Type B pancreatic cell (in vitro differentiated cells): ENCODE measurements at places on chromosomes 6 and 20. TPM values are rescaled to one million over a fixed set of nuclear protein-coding genes. Genes with fewer than 3 reads are reported as not detected.

GRCh38 chr20:2312876-2313275 lies 17.1 kb downstream of the TGM3 start:
- no peak for DNase-seq

GRCh38 chr20:36792422-36792821 lies 18.9 kb upstream of the DSN1 start:
- no peak for DNase-seq

DNA sequence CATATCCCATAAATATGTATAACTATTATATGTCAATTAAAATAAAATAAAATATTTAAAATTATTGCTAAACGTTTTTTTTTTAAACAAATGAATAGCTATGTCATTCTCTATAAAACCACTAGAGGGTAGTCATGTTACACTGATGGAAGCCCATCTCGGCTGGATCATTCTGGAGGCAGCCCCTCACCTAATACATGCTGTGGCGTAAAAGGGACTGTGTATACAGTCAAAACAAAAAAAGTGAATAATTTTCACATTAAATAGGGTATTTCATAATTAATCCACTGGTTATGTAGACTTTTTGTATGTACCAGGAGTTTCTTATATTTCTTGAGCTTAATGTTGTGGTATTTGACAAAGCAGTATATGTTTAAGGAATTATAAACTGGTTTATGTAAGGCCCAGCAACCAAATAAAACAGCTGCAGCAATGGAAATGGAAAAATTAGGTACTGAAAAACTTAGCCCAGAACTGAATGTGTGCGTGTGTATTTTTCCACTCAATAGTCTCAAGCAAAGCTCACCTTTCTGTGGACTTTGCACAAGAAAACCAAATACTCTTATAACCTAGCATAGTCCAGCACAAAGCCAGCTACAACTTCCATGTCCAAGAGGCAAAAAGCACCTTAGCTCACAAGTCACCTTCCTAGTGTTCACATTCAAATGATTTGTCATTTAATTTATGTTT lies 81.7 kb downstream of the COL9A1 start:
- DNase-seq = no peak

- no peak for DNase-seq
Observed at GRCh38 chr20:59777814-59778575, 155.4 kb downstream of the SYCP2 start.

DNA sequence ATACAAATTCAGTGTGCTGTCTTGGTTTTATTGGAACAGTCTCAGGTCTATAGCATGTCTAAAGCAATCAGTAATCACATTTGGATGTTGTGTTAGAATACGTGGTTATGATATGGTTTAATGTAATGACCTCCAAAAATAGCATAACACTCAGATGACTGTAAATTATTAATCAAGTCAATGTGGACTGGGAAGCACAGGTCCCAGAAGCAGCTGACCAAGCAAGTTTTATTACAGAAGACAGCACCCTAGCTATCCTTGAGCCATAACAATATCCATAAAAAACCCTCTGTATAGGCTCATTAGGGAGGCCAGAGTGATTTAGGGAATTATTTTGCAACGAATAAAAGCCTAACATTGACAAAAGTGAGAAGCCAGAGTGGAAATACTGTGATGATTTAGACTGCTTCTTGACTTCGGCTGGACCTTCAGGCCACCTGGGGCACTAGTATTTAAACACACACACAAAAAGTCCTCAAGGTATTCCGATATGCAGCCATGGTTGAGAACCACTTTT lies 66.9 kb downstream of the RSPH3 start:
- no peak for DNase-seq

GRCh38 chr6:39829331-39829730 lies 37.2 kb downstream of the DAAM2 start:
- DNase-seq = no peak

DNA sequence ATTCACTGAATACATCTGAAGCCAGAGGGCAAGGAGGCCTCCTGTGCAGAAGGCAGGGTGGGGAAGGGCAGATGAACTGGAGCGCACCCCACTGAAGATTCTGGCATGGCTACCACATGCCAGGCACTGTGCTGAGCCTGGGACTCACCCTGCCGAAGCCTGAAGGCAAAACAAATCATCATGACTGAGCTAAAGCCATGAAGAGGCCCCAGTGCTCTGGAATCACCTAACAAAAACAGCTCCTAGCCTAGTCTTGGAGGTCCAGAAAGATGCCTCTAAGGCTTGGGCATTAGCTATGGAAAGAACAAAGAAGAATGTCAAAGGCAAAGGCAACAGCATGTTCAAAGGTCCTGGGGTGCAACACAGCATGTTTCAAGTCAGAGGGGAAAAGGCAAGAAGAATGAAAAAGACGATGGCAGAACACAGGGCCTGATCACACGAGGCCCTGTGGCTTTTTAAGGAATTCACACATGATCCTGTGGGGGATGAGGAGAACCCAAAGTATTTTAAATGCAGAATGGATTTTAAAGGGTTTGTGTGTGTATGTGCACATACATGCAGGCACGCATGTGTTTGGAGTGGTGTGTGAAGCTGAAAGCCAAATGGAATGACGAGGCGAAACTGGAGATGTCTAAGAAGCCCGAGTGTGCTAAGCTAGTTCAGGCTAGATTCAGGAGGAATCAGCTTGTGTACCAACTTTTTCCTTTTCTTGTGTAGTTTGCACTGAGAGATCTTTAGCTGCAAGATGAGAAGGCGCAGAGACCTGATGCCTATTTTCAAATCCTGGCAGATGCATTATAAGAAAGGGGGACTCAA lies 261.4 kb downstream of the ZNF217 start:
- DNase-seq = no peak

DNA sequence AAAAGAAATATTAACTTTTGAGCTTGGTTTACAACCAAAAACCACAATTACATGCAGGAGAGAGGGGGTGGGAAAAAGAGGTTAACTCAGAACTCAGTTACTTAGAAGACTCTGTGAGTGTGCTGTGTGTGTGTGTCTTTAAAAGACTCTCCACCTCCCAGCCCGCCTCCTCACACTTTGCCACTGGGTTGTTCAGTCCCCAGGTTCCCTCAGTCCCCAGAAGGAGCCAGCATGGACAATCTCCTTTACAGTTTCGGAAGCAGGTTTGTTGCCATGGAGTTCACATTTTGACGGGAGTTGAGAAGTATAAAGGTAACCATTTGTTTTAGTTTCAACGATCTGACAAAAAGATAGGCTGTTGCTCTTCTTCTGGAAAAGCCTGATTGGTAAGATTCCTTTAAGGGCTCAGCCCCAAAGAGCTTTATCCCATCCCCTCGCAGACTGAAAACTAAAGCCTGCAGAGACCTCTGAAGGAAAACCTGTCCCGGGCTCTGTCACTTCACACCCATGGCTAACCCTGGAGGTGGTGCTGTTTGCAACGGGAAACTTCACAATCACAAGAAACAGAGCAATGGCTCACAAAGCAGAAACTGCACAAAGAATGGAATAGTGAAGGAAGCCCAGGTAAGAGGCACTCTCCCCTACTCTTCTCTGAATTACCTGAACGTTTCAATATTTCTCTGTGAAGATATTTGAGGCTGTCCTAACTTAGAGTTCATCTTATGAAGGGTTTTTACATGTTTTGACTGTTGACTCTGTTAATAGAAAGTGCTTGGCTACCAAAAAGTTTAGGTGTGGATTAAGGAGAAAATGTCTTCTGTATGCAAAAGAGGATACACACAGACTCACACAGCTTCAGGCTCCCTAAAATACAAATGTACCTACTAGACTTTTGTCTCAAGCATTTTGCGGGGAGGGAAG lies at the start of gene SPTLC3:
Gene SPTLC3, plus strand, starts transcription at position 212 of the 921 bp plus-strand sequence. Its CDS starts 296 bp downstream, at position 508.
- no peak for DNase-seq

DNA sequence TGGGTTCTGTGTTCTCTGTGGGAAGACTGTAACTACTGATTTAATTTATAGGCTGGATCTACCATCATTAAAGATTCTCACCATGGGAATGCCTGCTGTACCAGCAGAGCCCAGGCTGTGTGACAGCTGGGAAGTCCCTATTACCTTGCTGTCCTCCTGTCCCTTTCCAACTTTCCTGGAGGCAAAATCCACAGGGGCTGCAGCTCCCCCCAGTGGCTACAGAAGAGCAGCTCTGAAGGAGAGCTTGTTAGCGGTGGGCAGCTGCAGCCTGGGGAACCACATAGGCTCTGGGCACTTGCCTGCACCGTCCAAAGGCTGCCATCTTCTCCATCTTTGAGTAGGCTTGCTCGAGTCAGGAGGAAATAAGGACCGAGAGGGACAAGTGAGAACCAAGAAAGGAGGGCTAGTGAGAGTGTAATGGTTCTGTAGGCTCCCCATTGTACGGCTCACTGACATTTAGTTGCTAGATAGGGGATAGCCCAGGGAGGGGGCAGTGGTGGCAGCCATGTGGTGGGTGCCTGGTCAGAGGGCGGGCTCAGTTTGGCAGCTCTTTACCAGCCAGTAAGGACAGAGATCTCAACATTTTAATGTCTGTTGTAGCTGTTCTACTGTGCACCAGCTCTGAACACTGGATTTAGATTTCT lies 155.1 kb upstream of the MLIP start:
- no peak for DNase-seq

DNA sequence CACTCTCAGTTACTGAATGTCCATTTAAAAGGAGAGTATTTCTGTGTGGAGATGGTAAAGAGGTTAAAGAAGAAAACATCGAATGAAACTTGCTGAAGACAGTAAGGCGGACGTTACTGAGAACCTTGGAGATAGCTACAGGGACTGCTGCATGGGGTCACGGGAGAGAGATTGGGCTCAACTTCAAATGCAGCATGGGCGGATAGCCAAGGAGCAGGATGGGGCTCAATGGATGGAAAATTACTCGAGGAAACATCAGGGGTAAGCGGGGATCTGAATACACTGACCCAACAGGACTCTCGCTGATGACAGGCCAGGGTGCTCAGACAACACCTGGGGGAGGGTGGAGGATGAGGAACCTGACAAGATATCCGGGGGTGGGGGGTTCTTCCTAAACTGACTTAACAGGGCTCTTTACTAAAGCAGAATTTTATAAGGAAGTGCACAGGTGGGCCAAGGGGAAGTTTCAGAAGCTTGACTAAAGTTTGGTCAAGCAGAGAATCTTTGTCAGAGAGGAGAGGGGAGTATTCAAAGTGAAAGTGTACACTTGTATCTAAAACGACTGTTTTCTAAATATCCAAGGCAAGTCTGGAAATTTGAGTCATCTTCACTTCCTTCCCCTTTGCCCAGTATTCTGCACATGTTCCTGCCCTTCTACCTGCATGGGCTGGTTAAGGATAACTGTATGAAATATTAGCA lies 22.8 kb downstream of the ECT2L start:
- DNase-seq = no peak

GRCh38 chr6:111530218-111530617 lies 47.2 kb upstream of the REV3L start:
- no peak for DNase-seq

GRCh38 chr6:12844284-12845223 lies 128.0 kb downstream of the PHACTR1 start:
- DNase-seq = no peak

GRCh38 chr6:36076178-36077063 lies 48.8 kb downstream of the MAPK14 start:
- no peak for DNase-seq

GRCh38 chr20:11522366-11522741 lies 395.3 kb upstream of the BTBD3 start:
- DNase-seq = no peak

- no peak for DNase-seq
Observed at GRCh38 chr6:25995507-25995906, 32.9 kb downstream of the TRIM38 start.

- DNase-seq = no peak
Observed at GRCh38 chr6:109325400-109325801, 56.9 kb downstream of the CD164 start.

DNA sequence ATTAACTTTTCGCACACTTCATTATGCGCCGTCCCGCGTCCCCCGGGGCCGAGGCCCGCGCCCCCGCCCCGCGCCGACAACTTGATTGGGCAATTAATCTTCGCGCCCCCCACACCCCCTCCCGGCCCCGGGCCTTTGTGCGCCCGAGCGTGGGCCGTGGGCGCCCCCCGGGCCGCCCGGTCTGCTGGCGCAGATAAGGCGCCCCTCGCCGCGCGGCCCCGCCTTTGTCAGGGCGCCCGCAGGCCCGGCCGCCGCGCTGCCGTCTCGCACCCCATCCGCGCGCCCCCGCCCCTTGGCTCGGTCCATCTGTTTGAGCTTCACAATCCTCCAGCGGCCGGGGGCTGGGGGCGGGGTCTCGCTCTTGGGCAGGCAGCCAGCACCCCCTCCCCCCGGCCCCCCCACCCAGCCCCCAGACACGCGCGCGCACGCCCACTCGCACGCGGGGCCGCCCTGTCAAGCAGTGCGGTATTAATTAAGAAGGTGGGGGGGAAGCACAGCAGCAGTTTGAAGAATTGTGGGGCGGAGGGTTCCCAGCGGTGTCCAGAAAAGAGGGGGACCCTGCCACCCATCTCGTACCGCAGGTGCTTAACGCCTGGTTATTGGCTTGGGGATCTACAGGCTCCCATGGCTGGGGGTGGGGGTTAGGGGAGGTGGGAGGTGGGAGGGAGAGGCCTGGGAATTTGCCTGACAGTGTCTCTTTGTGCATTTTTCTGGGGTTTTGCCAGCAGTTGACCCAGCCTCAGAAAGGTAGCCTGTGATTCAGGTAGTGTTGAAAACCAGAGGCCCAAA lies 34.6 kb upstream of the SCRT2 start:
- no peak for DNase-seq

GRCh38 chr6:158249340-158249836 lies 62.9 kb upstream of the TULP4 start:
- no peak for DNase-seq

GRCh38 chr6:132147530-132148011 lies 196.4 kb upstream of the CCN2 start:
- DNase-seq = no peak

- DNase-seq = no peak
Observed at GRCh38 chr6:11386323-11386722, 151.2 kb upstream of the TMEM170B start.

GRCh38 chr6:155693573-155694418 lies 238.2 kb upstream of the NOX3 start:
- no peak for DNase-seq

GRCh38 chr20:17635332-17636244 lies 46.5 kb downstream of the RRBP1 start:
- DNase-seq = no peak

- DNase-seq = peak; percentile 73
Observed at GRCh38 chr6:20403766-20404640, 2.3 kb downstream of the E2F3 start.

DNA sequence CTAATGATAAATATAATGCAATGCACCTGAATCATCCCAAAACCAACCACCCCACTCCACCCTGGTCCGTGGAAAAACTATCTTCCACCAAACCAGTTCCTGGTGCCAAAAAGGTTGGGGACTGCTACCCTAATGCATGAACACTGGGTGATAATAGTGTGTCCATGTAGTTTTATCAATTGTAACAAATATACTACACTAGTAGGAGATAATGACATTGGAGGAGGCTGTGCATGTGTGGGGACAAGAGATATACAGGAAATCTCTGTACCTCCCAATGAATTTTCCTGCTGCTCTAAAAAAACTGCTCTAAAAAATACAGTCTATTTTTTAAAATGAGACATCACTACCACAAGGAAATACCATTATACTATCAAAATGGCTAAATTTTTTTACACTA lies 20.5 kb downstream of the CEP85L start:
- DNase-seq = no peak

Gene SYNJ2
- 17.0 and 31.2 TPM in 2 replicates for total RNA-seq

Gene DACT2
- 7.6 and 17.4 TPM in 2 replicates for total RNA-seq

Gene SPAG4
- total RNA-seq = 1.6 and 2.4 TPM in 2 replicates

Gene PHF20
- 33.4 and 37.6 TPM in 2 replicates for total RNA-seq

Gene ZNF311
- total RNA-seq = 0.68 and 2.2 TPM in 2 replicates

Gene PSORS1C1
- not detected in 2 replicates for total RNA-seq

Gene IDH3B
- total RNA-seq = 85.6 and 101 TPM in 2 replicates

Gene SLC17A2
- 0.21 TPM in 1 of 2 replicates, not detected in the other for total RNA-seq

Gene CYP39A1
- 4.8 and 6.7 TPM in 2 replicates for total RNA-seq

Gene HUS1B
- total RNA-seq = 0.41 and 0.93 TPM in 2 replicates

Gene LBP
- not detected in 2 replicates for total RNA-seq

Gene SLC25A27
- total RNA-seq = 8.7 and 18.1 TPM in 2 replicates

Gene MICB
- 0.14 and 0.86 TPM in 2 replicates for total RNA-seq
